ENCODE measurements at places on chromosomes 1 and 21. TPM values are rescaled to one million over a fixed set of nuclear protein-coding genes. Genes with fewer than 3 reads are reported as not detected.

DNA sequence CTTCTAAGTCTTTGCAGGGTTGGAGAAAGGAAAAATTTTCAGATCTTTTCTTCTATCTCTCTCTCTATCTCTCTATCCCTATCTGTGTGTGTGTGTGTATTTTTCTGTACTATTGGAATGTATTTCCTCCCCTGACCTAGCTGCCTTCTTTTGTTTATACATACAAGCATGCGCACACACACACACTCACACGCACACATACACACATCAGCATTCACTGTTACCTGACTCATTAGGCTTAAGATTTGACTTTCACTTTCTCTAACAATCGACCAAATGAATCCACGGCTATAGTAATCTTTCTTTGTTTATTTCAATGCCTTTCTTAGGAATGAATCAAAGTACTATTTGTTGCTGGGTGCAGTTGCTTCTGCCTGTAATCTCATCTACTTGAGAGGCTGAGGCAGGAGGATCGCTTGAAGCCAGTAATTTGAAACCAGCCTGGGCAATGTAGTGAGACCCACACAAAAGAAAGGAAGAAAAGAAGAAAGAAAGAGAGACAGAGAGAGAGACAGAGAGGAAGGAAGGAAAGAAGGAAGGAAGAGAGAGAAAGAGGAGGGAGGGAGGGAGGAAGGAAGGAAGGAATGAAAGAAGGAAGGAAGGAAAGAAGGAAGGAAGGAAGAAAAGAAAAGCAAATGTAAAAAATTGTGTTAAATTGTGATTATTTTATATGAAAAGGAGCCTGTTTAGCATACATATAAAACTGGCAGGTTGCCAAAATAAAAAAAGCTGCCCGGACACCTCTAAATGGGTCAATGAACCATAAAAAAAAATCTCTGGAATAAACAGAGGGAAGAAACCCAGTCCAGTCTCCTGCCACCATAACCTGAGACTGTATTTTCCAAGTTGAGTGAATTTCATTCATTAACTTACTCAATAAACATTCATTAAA, 206.8 kb downstream of the ZNF326 start:
- no peak overlapping the region for H3K27ac ChIP-seq
- H3K4me3 ChIP-seq = no peak overlapping the region
- no peaks in the 10 kb centered on the region for H3K36me3 ChIP-seq
- no peak for DNase-seq

GRCh38 chr21:38797470-38797869, 8.3 kb upstream of the ETS2 start:
- DNase-seq = no peak
- H3K36me3 ChIP-seq = no peaks in the 10 kb centered on the region

- DNase-seq = no peak
- no peaks in the 10 kb centered on the region for H3K4me1 ChIP-seq
These were observed 184.1 kb upstream of the RNPC3 start for GRCh38 chr1:103341377-103341880.

- peaks cover 22% of the 10 kb centered on the region for H3K4me1 ChIP-seq
- H3K4me3 ChIP-seq = no peak overlapping the region
- H3K27ac ChIP-seq = no peak overlapping the region
- no peaks in the 10 kb centered on the region for H3K36me3 ChIP-seq
These were observed 145.6 kb upstream of the NFIA start for GRCh38 chr1:60936591-60937342.

GRCh38 chr1:116942344-116942743, 32.6 kb downstream of the PTGFRN start:
- H3K27ac ChIP-seq = no peak overlapping the region
- peaks cover 32% of the 10 kb centered on the region for H3K4me1 ChIP-seq
- no peak for DNase-seq

DNA sequence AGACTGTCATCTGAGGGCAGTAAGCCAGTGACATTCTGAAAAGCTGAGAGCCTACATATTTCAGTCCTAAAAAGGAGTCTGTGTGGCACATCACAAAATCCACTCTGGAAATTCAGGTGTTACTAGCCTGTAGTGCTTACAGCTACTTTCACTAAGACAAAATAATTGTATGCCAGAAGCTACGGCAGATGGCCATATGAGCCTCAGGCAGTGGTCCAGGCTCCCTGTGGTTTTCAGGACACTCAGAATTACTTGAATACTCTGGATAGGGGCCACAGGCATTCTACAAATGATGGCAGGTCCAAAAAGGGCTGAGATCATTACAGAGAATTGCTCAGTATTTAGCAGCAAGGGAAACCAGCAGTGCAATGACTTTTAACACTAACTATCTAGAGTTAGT, 527.1 kb downstream of the MRPL39 start:
- no peak overlapping the region for H3K27ac ChIP-seq
- no peaks in the 10 kb centered on the region for H3K36me3 ChIP-seq
- H3K4me1 ChIP-seq = no peaks in the 10 kb centered on the region
- no peaks in the 10 kb centered on the region for H3K27me3 ChIP-seq
- H3K4me3 ChIP-seq = no peak overlapping the region

GRCh38 chr21:43613755-43614638, 45.3 kb downstream of the HSF2BP start:
- DNase-seq = no peak
- no peaks in the 10 kb centered on the region for H3K36me3 ChIP-seq
- H3K27ac ChIP-seq = no peak overlapping the region
- H3K4me3 ChIP-seq = no peak overlapping the region

NUF2 gene
- 1.0 TPM for total RNA-seq

POU3F1 gene
- total RNA-seq = 0.11 TPM

ITLN1 gene
- 1.0 TPM for total RNA-seq

VWA5B1 gene
- total RNA-seq = 0.16 TPM

All from left ventricle myocardium inferior (tissue), 1 donor.